ENCODE measurements at places on chromosomes 6 and 20. TPM values are rescaled to one million over a fixed set of nuclear protein-coding genes. Genes with fewer than 3 reads are reported as not detected.

LY6G6C gene
- total RNA-seq, result 1.5 TPM

SSTR4 gene
- total RNA-seq, result not detected

SLC22A1 gene
- total RNA-seq, result 2.3 TPM

PDE10A gene
- 0.05 TPM for total RNA-seq

EEF1A2 gene
- total RNA-seq, result 3.2 TPM

FAM209B gene
- total RNA-seq, result 0.49 TPM

DEFB121 gene
- total RNA-seq, result not detected

CST4 gene
- not detected for total RNA-seq

CDC25B gene
- 52.3 TPM for total RNA-seq

CRISP2 gene
- not detected for total RNA-seq

ARID1B gene
- 21.5 TPM for total RNA-seq
